ENCODE measurements at places on chromosomes 7 and 10.

GRCh38 chr7:91659096-91659495, 221.4 kb downstream of the MTERF1 start:
- no peak for DNase-seq

DNA sequence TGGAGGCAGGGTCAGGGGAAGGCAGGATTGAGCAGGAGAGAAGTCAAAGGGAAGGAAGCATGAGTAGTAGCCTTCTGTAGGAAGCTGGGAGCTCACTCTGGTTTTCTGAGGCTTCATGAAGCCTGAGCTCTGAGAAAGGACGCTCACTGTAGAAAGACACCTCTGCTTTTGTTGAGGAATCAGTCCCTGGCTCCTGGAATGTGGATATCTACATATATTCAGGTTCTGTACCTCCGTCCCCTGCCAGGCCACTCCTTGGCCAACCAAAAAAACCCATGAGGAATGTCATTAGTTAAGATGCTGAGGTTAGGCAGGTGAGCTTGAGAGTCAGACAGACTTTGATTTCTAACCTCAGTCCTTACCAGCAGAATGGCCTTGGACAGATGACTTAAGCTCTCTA, 283.5 kb upstream of the HABP2 start:
- DNase-seq, result no peak

DNA sequence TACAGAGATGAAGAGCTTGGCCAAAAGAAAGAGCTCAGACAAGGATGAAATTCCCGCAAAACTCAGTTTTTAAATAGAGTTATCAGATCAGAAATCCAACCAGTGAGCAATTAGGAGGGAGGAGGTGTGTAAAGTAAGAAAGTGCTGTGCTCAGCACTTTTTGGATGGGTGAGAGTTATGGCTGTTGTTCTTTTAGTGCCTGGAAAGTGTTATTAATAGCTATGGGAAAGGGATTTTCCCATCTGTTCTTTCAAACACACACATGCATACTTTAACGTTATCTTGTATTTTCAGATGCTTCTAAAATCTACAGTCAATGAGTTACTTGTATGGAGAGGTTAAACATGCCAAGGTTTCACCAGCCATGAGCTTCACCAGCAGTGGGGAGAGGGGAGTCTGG, 107.3 kb upstream of the TMEM72 start:
- DNase-seq, result no peak

GRCh38 chr7:105389088-105389650, 448 bp upstream of the SRPK2 start:
- DNase-seq, result peak; percentile 44

- DNase-seq, result no peak
Measured at GRCh38 chr10:127017541-127018297, 112.5 kb downstream of the DOCK1 start.

DNA sequence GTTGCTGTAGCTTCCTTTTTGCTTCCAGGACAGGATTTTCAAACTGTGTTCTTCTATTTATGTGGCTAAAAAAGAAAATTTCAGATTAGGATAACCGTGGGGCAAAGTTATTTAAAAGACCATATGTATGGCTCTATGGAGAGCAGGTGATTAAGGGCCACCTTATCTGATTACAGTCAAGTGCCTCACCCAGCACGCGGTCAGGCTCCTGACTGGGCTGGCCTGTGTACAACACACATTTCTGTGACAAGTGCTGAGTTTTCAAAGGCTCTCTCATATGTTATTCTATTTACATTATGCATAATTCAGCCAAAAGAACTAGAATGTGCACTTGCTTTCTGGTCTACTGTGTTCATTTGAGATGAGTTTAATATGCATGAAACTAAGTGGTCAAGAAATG, 547.4 kb downstream of the PHTF2 start:
- DNase-seq, result no peak

- DNase-seq, result no peak
Measured at GRCh38 chr7:126570845-126571244, 681.9 kb downstream of the GRM8 start.

DNA sequence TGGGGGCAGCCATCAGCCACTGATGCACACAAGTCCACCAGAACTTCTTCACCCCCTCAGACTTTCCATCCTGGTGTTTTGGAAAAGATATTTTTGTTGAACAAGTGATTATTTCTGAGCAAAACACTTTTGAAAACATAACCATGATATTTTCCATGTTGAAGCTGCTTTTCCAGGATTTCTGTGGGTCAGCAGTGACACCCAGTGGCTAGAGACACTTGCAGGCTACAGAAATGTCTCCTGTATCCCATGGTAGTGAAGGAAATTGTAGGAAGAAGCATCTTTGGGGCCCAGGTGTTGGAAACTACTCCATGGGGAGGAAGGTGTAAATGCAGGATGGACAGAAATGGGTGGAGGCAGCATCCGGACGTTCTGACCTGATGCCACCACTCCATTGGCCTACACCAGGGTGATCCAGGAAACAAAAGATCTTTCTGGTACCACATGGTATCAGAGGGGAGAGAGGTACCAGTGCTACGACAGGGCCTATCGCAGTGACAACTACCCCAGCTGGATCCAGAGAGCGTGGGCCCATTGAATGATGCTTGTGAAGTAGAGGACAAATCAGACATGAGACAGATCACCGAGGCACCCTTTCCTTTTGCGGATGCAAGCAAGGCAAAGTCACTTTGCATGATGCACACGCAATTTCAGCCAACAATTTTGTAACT, 111.7 kb upstream of the COBL start:
- no peak for DNase-seq

DNA sequence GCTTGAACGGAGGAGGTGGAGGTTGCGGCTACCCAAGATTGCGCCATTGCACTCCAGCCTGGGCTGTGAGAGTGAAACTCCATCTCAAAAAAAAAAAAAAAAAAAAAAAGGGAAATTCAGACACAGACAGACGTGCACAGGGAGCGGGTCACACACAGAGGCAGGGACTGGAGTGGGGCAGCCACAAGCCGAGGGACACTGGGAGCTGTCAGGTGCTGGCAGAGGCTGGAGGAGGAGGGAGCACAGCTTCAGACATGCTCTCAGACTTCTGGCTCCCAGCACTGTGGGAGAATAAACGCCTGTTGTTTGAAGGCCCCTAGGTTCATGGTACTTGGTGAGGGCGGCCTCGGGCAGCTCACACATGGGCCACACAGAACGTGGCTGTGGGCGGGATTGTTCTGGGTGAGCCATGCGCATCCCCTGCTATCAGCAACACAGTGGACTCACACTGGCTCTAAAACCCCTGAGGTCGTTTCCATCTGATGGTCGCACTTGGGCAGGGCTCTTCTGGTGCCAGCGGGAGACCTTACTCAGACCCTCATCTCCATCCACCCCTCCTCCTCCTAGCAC, 375.9 kb downstream of the DNAJB6 start:
- DNase-seq, result no peak

- DNase-seq, result no peak
Measured at GRCh38 chr10:18094332-18094731, 45.9 kb upstream of the CACNB2 start.

- DNase-seq, result no peak
Measured at GRCh38 chr7:138837627-138838026, 39.6 kb upstream of the ATP6V0A4 start.

Measured in stimulated activated CD4-positive, alpha-beta T cell treated with anti-CD3 and anti-CD28 coated beads, Interleukin-2, amount 100 ng/mL, for 24 hours (primary cell).